ENCODE measurements at places on chromosomes 7 and 10.

DNA sequence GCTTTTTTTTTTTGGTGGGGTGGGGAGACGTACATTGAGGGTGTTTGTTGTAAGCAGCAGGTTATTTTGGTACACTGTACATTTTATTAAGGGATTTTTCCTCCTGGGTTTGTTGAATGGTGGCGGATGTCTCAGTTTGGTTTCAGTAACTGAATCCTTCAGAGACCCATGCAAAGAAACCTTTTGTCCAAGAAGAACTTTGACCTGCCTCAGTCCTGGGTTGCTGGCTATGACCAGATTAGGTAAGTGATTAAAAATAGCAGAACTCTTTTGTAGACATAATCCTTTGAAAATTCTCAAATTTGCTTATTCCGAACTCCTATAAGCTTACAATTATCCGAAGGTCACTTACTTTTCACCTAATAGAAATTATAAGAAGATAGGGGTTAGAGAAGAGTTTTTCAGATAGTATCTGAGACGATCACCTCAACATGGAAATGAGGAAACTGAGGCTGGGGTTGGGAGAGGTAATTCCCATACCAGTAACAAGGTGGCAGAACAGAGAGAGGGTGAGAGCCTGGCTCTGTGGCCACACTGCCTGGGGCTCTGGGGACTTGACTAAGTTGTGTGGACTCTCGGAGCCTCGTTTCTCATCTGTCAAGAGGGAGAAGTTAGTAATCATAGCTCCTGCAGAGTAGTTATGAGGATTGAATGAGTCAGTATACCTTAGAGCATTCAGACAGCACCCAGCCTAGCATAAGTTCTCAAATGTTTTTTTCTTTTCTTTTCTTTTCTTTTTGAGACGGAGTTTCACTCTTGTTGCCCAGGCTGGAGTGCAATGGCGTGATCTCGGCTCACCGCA is 87.4 kb downstream of the CCNY start:
- DNase-seq = no peak

- no peak for DNase-seq
These were observed 47.9 kb downstream of the PIP4K2A start for GRCh38 chr10:22666287-22667092.

- DNase-seq = no peak
These were observed 117.6 kb downstream of the SNX13 start for GRCh38 chr7:17822547-17823173.

DNA sequence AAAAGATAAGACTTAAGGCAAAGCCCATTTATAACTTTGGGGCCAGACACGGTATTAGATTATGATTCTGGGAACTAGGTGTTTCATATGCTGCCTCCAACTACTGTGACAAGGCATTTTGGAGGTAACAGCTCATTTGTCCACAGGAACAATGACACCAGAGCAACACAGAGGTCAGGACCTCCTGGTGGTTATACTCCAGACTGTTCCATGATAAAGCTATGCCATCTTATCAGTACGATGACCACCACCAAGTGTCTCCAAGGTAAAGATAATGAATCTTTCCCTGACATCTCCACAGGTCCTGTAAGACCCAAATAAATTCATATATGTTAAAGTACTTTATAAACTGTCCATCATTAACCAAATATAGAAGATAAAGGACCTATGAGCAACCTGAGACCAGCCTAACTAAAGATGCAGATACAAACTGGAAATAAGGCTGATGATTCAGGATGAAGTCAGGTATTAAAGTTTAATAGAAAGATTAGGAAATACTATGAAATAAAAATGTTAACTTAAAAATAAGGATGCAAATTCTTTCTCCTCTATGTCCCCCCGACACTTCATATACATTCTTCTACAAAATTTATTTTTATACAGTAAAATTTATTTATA is 26.2 kb downstream of the CUL2 start:
- DNase-seq = no peak

GRCh38 chr10:98041352-98042043 is 11.1 kb upstream of the CRTAC1 start:
- peak; percentile 29 for DNase-seq

DNA sequence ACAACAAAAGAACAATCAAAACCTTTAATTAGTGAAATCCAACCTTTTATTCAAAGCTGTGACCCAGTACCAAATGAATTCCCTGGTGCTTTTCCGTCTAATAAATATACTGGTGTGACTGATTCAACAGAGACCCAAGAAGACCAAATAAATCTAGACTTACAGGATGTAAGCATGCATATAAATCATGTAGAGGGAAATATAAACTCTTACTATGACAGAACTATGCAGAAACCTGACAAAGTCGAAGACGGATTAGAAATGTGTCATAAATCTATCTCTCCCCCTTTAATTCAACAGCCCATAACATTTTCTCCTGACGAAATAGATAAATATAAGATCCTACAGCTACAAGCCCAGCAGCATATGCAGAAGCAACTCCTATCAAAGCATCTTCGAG is 540.6 kb upstream of the TEX47 start:
- no peak for DNase-seq

DNA sequence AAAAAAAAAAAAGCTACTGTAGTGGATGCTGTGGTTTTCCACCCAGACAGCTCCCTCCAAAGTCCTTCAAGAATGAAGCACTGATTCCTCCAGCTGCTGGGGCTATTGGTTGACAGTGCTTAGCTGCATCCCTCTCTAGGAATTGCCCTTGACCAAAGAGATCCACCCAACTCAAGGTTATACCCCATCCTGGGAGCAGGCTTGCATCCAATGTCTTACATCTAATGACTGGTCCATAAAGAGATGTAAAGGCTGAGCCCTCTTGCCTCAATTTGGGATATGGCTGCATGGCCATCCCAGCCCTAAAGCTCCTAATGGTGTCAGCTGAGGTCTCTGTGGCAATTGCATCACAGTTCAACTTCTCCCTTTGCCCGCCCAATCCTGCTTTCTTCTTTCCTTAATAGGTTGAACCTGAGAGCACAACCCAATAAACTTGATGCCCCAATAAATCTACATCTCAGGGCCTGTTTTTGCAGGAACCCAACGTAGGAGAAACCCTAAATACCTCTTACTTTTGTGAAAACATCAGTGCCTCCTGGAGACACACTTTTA is 4.4 kb downstream of the GPR37 start:
- no peak for DNase-seq

- no peak for DNase-seq
These were observed 242.8 kb downstream of the TCERG1L start for GRCh38 chr10:131068760-131069159.

GRCh38 chr10:58412502-58412961 is 27.3 kb downstream of the TFAM start:
- no peak for DNase-seq

DNA sequence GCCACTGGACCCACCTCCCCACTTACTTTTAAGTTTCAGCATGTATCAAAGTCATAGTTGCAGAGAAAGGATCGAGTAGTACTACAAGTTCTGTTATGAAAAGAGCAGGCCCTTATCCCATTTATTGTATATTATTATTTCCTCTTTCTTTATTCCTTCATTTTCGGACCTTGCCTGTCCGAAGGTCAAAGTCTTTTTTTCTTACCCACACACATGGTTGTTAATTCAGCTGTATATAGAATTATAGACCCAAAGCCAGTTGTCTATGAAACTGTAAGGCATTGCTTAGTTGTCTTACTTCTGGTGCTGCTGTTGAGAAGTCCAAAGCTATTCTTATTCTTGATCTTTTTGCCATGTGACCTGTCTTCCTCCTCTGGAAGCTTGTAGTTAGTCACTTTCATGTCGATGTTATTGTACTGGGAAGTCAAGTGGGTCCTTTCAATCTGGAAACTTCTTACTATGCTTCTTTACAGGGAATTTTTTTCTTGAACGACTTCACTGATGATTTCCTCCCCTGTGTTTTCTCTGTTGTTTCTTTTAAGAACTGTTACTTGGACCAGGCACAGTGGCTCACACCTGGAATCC is 8.3 kb downstream of the NUDT5 start:
- no peak for DNase-seq

GRCh38 chr7:130950741-130951140 is 216.7 kb upstream of the KLF14 start:
- DNase-seq = no peak

DNA sequence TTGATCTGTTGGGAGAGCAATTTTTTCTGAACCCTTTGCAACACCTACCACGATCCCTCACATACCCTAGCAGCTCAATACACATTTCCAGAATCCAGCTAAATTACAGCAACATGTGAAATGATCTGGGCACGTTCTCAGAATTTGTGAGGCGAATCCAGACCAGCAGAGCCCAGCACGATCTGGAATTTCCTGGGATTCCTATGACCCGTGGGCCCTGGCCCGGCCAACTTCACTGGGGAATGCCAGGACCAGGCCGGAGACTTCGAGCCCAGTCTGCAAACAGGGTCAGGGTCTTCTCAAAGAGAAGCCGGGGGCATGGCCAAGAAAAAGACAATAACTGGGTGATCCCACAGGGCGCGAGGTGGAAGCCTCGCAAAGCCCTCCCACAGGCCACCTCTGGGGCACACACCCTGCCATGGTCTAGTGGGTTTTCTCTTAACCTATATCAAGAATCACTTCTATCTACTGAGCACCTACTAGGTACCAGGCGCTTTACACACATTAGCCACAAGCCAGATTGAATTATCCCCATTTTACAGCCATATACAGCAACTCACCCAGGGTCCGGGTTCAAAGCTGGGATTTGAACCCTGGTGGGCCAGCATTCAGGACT is 33.8 kb downstream of the FAM53B start:
- no peak for DNase-seq

GRCh38 chr7:70647801-70648498 is 484.0 kb upstream of the GALNT17 start:
- peak; percentile 14 for DNase-seq

GRCh38 chr7:78377532-78377931 is 579.0 kb downstream of the PHTF2 start:
- no peak for DNase-seq

DNA sequence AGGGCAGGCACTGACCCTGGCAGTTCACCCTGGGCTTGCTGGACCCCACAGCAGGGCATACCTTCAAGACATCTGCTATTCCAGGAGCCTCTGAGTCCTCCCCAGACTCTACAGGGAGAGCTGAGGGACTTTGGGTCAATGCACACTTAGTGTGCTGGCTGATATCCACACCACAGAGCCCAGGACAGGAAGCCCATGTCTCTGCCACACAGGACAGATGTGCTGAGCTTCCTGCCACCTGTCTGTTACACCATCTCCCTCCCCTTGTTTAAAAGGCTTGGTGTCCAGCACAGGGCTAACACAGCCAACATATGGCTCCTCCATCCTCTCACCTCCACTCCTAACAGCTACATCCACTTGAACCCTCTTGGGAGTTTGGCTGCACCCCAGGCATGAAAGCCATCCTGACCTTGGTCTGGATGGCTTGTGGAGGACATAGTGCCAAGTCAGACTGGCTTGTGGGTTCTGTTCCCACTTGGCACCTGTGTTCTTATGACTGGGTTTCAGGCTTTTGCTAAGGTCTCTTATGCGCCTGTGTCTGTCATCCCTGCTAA is 529.8 kb downstream of the GALNT17 start:
- no peak for DNase-seq

- DNase-seq = no peak
These were observed 4.5 kb downstream of the SRI start for GRCh38 chr7:88215295-88215694.

- no peak for DNase-seq
These were observed 174.5 kb downstream of the LRRN3 start for GRCh38 chr7:111265394-111265793.

DNA sequence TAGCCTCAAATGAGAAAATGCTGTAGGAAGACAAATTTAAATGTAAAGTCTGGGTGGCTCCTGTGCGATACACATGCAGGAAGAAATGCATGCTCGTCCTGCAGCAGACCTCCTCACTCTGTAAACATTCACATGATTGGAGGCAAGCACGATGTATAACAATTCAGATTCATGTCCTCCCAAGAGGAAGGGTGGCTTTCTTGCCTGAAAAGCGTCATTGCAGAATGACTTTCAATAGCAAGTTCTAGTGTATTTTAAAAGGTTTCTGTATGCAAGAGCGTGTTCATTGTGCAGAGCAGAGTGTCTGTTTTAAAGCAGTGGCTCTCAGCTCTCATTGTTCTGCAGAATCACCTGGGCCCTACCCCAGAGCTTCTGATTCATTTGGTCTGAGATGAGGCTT is 170.3 kb upstream of the CELF2 start:
- DNase-seq = no peak

DNA sequence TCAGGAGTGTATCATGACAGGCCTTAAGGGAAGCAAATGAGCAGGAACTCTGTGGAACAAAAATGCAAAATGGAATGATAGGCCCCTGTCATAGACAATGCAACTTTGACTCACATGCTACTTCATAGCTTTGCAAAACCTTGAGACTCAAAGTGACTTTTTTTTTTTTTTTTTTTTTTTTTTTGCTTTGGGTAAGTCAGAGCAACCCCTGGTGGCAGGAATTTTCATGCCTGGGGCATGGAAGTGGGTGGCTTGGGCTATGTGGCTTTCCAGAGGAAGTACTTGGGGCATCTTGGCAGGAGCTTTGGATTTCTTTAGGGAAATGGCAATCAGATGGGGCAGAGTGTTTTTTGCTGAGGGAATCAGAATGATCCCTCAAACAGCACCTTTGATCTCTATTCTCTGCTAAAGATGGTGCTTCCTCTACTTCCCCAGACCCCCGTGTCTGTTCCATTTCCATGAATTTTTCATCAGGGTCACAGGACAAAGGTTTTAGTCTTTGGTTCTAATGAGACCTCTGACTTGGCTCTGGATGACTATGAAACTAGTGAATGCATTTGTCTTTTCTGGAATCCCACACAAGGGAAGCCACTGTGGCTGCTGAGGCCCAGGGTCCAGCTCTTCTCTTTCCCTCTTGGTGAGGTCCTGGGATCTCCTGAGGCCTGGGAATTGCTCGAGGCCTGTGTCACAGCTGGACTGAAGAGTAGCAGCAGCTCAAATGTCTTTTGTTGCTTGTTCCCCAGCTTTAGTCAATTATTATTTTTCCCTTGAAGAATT is 62.8 kb downstream of the TACC2 start:
- DNase-seq = no peak

- peak; percentile 85 for DNase-seq
These were observed 15.6 kb upstream of the PPIF start for GRCh38 chr10:79331709-79332108.

DNA sequence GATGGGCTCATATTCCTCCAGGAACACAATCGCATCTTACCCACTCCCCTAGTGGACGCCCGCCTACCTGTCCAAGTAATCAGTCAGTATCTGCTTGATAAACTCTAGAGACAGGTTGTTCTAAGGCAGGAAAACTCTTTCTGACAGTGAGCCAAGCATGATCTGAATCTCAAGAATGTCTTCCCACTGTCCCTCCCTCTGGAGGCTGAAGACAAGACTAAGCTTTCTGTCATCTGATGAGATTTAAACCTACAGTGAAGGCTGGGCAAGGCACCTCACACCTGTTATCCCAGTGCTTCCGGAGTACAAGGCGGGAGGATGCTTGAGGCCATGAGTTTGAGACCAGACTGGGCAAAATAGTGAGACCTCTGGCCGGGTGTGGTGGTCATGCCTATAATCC is 586.6 kb downstream of the GALNT17 start:
- no peak for DNase-seq

DNA sequence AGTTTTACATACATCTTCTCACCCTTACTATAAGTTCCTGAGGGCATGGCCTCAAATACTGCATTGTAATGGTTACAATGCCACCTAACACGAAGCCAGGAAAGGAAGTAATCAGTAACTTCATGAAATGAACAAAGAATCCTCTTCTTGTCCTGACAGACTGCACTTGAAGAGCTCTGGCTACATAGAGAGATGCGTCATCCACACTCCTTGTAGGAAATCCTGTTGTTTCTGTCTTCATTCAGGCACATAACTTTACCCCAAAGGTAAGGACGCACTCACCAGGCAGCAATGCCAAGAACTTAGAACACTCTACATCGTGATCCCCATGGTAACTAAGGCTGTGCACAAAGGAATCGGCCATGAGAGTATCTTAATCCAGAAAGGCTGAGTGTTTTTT is 80.3 kb upstream of the ARID5B start:
- no peak for DNase-seq
